AG08396 (cell line): ENCODE measurements at places on chromosomes 2 and 18.

GRCh38 chr2:110804915-110805314 lies 72.5 kb downstream of the ACOXL start:
- no peak for DNase-seq

GRCh38 chr2:192437653-192438052 lies 242.9 kb upstream of the TMEFF2 start:
- no peak for DNase-seq

DNA sequence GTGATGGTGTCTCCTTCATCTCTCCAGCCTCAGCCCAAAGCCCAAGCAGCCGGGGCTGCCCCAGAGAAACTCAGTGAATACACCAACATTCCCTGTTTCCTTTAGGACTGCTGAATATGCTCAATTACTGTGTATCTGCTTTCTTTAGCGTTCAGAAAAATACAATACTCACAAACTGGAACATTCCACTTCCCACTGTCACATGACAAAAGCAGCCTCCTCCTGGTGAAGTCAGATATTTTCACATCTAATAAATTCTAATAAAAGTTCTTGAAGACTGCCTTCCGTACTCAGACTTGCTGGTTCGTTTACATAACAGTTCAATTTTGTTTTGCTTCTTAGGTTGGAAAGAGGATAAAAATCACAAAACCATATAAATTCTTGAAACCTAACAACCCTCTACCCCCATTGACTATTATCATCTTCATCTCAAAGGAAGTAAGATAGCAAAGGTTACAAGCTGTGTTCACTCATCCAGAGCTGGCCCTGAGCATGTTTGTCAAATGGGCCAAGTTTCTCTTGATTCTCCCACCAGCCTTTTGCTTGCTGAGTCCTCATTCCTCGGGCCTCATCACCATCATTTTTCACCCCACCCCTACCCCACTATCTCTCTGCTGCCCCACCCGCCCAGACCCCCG lies 190.8 kb upstream of the HNRNPA3 start:
- DNase-seq, result no peak

- DNase-seq, result no peak
These were observed 22.4 kb downstream of the ZNF532 start for GRCh38 chr18:58886864-58887612.

DNA sequence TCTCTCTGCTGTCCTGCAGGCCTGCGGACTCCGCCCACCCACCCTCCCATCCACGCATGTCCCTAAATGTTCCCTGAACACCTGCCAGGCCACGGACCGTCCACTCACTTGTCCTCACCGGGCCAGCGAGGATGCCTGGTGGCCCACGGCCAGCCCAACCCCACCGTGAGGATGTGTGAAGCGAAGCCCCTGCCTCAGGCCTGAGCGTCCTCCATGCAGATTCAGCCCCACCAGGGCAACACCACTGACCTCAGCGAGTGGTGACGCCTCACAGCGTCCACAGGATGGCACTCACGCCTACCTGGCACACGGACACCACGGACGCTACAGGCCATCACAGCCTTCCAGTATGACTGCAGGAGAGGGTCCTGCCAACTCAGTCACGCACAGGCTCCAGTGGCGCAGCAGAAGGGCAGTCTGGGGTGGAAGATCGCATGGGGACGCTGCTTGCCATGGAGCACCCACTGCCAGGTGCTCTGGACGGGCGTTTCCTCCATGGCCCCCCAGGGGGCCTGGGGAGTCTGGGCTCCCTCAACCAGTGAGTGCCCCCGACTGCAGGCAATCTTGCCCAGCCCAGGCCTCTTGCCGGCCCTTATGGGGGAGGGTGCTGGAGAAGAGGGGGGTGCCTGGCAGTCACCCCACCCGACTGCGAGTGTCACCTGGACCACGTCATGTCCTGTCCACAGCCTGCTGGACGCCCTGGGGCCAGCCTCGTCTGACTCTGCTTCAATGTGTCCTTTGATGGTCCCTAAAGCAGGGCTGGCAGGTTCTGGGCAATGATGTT lies 25.4 kb downstream of the HDAC4 start:
- no peak for DNase-seq

GRCh38 chr18:36808681-36809080 lies 20.1 kb downstream of the TPGS2 start:
- peak; percentile 46 for DNase-seq

DNA sequence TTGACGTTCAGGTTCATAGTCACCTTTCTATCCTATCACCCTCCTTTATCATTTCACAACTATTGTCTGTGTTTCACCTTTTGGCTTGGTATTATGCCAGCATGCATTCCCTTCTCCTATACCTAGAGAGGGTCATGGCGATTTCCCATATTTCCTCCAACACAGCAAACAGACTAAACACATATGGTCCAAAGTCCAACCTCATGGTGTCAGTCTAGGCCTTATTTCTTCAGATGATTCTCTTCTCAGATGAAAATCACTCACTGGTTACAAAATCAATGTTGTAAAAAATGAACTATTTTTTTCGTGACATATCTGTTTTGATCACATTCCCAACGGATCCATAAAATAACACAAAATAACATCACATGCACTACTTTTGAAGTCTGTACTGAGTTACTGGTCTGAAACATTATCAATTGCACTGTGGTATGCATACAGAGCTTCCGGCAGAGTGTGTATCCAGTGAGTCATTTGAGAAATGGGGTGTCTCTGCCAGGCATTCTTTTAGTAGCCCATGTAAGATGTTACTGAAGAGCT lies 204.8 kb upstream of the GALNT5 start:
- DNase-seq, result peak; percentile 45

DNA sequence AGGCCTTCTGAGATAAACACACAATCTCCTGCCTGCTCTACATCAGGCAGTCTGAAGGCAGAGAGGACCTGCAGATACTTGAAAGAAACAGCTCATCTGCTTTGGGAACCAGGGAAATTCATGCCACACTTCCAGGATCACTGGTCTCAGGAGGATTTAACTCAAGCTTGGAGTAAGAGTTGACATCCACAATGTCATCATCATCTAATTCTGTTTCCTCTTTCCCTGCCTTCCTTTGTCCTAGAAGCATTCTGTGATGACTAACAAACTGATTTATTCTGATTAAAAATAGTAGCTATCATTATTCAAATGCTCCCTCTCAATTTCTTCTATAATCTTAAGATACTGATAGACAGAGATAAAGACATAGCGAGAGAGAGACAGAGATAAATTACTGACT lies 766.8 kb downstream of the BCL11A start:
- DNase-seq, result no peak

- DNase-seq, result no peak
These were observed 588 bp downstream of the CHAC2 start for GRCh38 chr2:53768242-53768542.

DNA sequence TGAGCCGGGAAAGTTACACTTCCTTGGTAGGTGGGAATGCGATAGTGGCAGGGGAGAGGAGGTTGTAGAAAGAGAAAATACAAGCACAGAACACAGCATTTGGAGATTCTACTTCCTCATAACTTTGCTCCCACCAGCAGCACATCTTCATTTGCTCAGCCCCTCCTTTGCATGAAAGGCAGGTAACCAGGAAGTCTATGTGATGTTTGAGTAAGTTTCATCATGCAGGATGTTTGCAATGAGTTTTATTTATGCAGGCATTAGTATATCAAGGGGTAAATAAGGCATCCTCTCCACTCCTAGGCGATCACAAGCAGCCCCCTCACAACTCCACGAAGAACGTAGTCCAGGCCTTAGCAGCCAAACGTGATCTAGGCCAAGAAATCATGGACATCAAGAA lies 5.0 kb downstream of the RNF152 start:
- no peak for DNase-seq
